ENCODE measurements at places on chromosomes 5 and 9.
A peak's percentile ranks its signal among the peaks of the same experiment; 100 is the strongest.

DNA sequence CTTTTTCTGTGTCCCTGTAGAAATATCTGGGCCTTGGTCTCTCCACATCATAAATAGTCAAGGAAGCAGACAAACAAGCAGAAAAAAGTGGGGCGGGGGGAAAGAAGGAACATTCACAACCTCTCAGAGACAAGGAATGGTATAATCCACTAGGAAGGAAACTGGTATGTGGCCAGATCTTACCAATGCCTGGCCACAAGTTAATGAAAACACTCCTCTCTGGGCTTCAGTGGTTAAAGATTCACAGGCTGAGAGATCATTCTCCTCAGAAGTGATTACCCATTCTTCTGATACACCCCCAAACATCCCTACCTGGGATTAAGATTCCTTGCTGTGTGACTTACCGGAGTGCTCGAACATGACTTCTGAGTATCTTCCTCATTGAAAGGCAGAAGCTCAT, 290.6 kb downstream of the MARCHF11 start:
- DNase-seq = no peak

DNA sequence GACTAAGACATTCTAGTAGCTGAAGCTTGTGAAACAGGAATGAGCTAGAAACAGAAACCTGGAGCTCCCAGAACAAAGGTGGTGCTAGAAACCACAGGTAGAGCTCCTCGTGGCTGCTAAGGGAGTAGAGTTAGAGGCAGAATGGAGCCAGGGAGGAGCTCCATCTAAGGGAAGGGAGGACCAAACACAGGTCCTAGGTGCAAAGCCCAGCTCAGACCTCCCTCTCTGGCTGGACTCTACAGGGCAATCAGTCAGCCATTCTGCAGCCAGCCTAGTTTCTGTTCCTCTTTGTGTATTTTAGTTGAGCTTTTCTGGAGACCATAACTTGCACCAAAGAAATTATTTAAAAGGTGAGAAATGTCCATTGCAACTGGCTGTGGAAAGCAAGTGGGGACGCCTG, 70.4 kb downstream of the CRB2 start:
- no peak for DNase-seq

DNA sequence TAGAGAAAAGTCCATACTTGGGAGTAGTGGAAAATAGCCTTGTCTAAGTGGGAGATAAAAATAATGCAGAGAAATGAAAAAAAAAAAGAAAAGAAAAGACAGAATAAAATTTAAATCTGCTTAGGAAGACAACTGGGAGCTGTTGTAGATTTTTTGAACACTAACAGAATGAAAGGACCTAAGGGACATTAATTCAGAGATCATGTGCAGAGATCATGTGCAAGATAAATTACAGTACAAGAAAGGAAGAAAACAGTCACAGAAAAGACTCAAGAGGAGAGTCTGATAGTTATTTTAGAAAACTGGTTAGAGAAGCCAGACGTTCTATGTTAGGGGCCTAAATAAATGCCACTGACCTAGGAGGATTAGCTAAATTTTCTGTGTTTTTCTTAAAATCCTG, 1226.8 kb upstream of the NUDT12 start:
- no peak for DNase-seq

GRCh38 chr5:146528236-146528635, 12.2 kb upstream of the GPR151 start:
- DNase-seq = no peak

- no peak for DNase-seq
Observed at GRCh38 chr5:174312641-174313040, 267.1 kb downstream of the NSG2 start.

DNA sequence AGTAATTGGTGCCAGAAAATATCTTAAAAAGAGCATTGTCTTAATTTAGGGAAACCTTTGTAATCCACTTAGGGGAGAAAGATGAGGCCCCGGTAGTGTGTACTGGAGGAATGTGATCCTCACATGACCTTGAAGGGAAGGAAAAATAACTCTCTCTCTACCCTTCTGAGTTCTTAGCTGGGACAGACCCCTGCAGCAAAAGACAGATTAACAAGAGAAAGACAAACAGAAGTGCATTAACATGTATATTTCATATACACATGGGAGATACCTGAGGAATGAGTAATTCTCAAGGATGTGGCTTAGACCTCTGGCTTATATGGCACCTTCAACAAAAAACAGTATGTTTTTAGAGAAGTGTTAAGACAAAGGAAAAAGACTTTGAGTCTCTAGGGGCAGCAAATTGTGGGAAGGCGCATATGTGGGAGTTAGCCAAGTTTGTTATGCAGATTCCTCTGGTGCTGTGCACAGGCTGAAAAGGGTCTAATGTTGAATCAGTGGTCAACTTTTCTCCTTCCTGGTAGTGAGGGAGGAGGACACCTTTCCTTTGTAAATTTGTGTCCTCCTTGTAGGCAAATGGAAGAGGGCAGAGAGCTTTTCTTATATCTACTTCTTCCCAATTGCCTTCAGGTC, 138.8 kb downstream of the LRRC70 start:
- DNase-seq = no peak

GRCh38 chr5:82296929-82297328, 18.8 kb upstream of the RPS23 start:
- DNase-seq = no peak

DNA sequence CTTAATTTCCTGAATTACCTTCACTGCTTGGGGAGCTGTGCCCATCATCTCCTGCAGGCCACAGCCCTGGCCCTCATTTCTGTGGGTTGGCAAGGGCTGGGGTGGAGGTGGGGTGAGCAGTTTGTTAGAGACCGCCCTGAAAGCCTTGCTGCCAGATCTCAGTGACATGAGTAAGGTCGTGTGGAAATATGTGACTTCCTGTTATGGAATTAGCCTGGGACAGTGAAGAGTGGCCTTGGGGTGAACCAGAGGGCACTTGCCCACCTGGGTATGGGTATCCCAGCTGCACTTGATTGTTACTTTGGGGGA, 2.5 kb upstream of the HNRNPAB start:
- no peak for DNase-seq

DNA sequence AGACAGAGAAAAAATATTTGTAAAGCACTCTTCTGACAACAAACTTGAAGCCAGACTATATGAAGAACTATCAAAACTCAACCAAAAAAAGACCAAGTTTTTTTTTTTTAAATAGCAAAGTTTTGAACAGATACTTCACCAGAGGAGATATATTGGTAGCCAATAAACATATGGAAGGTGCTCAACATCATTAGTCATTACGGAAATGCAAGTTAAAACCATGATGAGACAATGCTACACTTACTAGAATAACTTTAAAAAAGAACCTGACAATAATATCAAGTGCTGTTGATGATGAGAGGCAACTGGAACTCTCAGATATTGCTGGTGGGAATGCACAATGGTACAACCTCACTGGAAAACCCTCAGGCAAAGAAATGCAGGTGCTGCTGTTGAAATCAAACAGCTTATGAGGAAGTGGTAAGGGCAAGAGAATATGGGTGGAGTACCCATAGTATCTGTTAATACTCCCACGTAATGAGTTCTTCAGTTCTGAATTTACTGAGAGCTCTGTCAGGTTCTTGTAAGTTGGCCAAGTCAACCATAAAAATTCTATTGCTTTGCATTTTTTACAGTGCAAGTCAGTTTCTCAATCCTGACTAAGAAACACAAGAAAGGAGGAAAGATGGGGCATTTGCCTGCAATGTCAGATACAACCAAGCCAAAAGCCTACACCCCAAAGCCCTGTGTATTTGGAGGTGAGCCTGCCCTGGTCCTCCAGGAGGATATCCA, 87.3 kb upstream of the GNAQ start:
- DNase-seq = peak; percentile 31

DNA sequence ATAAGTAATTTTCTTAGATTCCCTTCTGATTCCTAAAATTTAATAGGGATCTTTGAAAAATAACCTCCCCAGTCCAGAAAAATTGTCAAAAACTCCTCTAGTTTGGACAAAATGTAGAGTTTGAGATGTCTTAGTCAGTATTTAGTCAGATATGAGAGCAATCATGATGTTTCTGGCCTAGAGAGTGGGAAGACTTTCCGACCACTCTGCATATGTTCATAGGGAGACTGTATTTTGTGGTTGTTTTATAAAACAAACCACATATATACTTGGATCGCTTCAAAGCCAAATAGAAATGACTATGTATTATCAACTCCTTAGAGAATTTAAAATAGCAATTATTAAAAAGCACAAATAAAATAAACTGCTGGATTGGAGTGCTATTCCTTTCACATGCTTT, 15.8 kb downstream of the ZFAND5 start:
- no peak for DNase-seq

- DNase-seq = peak; percentile 75
Observed at GRCh38 chr9:128684325-128685199, 4.5 kb upstream of the SET start.

- DNase-seq = no peak
Observed at GRCh38 chr9:115921301-115921700, 232.3 kb upstream of the PAPPA start.

DNA sequence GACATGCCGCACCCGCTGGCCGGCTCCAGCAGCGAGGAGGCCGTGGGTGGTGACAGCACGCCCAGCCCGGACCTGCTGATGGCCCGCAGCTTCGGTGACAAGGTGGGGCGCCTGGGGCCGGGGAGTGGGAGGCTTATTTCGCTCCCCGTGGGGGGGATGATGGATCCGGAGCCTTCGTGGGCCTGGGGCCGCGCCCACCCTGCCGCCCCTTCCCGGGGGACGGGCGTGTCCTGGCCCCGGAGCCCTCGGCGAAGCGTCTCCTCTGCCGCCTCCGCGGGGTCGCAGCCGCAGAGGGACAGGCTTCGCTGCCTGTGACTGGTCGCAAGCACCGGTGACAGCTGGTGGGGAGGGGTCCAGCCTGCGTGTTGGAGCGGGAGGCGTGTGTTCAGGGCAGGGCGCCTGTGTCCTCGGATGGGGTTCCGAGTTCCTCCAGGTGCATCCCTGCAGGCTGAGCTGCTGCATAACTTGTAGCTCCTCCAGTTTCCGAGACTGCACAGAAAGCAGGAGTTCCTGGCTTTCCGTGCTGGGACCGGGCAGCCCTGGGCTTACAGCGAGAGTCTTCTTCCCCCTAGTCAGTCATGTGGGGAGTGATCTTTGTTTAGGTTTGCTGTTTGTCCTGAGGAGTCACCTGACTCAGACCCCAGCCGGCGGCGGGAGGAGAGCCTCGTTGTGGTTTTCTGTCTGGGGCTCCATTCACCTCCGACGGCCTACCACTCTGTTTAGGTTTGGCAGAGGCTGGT, 666 bp downstream of the SNX30 start:
- DNase-seq = peak; percentile 42

DNA sequence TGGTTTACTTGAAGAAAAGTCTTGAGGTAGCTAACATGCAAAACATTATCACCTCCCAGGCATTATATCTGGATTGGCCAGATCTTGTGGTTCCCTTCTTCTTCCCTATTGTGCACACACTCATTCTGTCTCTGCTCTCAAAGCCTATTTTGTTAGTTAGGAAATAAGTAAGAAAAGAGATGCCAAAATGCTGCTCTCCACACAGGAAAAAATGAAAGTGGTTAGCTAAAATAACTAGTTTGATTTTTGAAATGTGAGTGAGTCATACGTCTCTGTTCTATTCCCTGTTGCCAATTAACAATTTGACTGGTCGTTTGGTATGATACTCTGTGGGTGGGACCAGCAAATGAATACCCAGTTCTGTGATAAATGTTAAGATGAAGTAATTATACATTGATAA, 28.1 kb downstream of the LMNB1 start:
- no peak for DNase-seq

DNA sequence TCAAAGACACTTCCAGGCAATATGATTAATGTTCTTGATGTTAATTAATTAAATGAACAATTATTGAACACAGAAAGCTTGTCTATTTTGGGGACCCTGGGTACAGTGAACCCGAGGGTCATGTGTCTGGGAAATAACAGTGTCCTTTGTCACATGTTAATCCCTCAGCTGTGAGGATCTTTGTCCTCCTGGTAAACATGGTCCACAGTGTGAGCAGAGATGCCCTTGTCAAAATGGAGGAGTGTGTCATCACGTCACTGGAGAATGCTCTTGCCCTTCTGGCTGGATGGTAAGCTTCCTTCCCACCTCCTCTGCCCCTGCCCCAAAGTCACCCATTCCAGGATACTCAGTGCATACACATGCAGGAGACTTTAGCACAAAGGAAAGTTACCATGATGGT, 107.9 kb downstream of the MEGF10 start:
- no peak for DNase-seq

DNA sequence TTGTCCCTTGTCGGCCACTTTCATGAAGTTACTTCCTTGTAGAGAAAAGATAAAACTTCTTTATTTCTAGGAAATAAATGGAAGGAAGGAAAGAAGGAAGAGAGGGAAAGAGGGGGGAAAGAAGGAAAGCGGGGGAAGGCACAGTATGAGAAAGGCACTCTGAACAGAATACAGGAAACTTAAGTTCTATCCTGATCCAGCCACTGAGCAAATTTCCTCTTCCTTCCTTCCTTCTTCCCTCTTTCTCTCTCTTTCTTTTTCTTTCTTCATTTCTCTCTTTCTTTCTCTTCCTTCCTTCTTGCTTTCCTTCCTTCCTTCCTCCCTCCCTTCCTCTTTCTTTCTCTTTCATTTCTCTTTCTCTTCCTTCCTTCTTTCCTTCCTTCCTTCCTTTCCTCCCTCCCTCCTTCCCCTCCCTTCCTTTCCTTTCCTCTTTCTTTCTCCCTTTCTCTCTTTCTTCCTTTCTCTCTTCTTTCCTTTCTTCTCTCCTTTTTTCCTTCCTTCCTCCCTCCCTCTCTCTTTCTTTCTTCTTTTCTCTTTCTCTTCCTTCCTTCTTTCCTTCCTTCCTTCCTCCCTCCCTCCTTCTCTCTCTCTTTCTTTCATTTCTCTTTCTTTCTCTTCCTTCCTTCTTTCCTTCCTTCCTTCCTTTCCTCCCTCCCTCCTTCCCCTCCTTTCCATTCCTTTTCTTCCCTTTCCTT, 240.2 kb upstream of the BRINP1 start:
- no peak for DNase-seq

GRCh38 chr5:23208959-23209431, 298.4 kb upstream of the PRDM9 start:
- no peak for DNase-seq

DNA sequence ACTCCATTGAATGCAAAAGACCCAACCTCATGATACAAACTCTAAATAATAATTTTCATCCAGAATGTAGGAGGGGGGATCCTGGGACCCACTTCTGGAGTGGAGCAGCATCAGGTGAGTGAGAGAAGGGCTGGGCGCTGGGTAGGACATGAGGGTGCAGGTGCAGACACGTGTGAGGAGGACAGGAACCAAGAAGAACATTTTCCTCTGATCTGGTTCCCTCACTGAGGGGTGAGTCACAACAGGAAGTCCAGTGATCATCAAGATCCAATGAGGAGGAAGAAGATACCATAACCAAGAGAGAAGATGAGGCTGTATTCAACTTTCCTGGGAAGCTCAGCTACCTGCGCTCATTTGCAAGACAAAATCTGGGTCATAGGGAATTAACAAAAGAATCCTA, 57.4 kb downstream of the SFXN1 start:
- DNase-seq = no peak

Measured in CD4-positive, alpha-beta T cell treated with Interleukin-15 for 4 hours (primary cell).